ENCODE measurements at places on chromosomes 5 and 9.

DNA sequence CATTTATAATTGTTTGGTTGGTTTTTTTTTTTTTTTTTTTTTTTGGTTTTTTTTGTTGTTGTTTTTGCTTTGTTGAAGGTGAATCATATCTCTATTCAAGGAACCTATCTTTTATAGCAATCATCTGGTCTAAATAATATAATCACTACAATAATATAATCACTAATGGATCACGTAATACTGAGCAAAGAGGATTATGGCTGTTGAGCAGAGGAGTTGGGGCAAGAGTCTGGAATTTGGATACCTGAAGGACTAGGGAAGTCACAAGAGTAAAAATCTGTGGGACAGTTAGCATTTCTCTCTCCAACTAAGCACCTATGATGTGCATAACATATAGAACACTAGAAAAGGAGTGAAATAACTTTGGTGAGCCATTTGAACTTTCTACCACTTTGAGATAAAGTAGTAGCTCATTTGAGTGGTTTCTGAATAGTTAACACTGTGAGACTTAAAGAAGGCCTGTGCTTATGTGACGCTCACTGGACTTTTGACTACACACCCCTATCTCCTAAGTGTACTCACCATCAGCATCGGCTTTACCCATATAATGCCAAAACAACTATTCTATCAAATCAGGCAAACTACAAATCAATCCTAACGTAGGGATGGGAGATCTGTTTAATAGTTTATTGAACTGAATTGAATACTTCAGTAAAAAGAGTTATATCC, 564.9 kb upstream of the TUSC1 start:
- DNase-seq, result no peak

- DNase-seq, result peak; percentile 76
Measured at GRCh38 chr9:33329117-33329563, 38.8 kb downstream of the NFX1 start.

GRCh38 chr5:108003178-108003577, 332.4 kb upstream of the EFNA5 start:
- peak; percentile 78 for DNase-seq

DNA sequence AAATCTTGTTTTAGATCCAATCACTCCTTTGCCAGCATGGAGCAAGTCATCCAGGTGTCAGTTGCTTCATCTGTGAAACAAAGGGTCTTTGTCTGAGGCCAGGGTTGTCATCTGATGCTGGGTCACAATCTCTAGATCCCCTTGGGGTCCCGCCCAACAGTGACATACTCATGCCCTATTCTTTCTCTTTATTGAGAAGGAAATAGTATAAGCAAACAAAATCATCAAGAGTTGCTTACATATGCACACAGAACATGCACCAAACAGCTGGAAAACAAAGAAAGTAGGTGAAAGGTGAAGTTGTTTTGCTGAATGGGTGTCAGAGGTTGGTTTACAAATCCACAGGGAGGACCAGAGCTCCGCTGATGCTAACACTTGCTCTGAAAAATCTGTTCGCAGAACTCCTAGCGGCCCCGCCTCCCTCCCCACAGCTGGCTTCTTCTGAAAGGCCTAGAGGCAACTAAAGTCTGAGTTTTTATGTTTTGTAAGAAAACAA, 106.1 kb upstream of the SLC44A1 start:
- no peak for DNase-seq

DNA sequence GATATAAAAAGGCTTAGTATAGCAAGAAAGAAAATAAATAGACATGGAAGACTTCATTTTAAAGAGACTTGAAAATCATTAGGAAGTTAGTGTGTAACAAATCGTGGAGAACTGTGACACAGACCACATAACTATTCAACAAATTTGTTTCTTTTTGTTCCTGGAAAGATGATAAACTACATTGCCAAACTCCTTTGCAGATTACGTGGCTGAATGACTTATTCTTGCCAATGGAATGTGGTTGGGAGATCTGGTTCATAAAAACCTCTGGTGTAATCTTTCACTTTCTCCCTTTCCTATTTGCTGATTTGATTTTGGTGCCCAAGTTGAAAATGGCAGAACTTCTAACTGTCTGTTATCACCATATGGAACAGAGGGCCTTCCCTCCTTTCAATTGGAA, 328.9 kb upstream of the MEF2C start:
- no peak for DNase-seq

DNA sequence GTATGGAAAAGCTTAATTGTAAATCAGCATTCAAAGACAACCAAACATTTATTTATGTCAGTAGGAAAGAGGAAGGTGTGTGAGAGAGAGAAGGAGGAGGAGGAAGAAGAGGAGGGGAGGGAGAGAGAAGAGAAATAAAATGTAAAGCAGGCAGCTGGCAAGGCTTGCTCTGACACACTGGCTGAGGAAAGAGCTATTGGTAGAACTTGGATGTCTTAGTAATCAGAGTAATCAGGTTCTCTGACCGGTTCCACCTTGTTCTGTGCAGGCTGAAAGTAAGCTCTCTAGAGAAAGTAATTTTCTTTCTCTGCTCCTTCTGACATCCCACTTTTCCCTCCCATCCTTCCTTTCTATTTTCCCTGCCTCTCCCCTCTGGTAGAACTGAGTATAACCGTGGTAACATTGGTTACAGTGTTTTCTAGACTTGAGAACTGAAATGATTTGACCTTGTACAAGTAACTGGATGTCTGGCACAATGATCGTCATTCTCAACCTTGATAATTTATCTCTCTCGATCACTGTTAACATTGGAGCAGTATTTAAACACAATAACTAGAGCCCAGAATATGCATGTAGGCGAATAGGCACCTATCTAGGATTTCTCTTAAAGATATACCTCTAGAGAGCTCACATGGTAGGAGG, 33.3 kb downstream of the TLE4 start:
- DNase-seq, result no peak

- no peak for DNase-seq
Measured at GRCh38 chr5:2740051-2740875, 11.2 kb downstream of the IRX2 start.

- DNase-seq, result peak; percentile 48
Measured at GRCh38 chr5:126808521-126808988, 31.6 kb downstream of the LMNB1 start.

DNA sequence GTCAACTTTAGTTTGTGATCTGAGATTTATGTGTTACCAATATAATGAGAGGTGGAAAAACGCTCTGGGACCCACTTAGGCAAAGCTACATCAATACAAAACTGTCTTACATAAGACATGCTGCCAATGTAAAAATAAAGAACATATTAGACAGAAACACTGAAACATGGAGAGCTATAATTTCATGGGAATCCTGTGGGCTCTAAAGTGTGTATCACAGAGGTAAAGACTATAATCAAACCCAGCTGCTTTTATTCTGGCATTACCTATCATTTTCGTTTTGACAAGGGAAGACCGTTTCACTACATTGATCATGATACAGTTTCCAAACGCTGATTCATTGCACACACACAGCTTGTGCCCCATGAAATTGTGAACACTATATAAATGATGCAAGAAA, 400.5 kb upstream of the TUSC1 start:
- DNase-seq, result no peak

DNA sequence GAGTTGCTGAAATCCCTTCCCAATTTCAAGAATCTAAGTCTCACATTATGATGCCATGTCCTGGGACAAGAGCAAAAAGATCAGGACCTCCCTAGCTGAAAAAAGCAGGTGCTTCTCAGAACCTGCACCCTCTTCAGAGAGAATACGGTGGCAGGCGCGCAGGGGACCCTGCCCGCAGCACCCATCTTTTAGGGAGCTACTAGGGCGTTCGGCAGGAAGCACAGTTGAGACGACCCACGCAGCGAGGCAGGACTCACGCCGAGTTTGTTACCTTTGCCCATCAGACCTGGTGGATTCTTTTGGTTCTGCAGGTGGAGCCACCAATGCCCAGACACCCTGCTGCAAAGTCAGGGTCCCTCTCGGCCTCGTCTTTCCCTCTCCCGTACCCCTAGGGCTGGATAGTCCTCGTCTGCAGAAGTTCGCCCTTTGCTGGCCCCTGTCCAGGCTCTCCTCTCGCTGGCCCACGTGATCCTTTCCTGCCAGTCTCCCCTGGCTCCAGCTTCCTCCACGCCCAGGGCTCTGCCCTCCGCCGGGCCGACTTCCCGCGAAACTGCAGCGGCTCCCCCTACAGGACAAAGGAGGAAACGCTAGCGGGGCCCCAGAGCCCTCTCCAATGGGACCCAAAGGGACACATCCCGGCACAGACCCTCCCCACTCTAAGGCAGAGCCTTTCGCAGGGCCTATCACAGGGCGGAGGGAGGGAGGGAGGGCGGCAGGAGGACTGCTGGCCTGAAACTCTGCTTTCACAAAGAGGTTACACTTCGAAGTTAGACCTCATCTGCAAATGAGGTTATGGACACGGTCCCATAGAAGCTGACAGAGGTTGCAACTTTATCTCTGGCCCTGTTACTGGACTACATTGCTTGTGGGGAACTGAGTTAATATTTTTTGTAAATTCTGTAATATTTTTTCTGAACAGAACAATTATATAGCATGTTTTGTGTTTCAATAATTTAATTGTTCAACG, 28.8 kb downstream of the TMEM174 start:
- DNase-seq, result peak; percentile 57

- no peak for DNase-seq
Measured at GRCh38 chr5:113761594-113761993, 248.1 kb downstream of the YTHDC2 start.

DNA sequence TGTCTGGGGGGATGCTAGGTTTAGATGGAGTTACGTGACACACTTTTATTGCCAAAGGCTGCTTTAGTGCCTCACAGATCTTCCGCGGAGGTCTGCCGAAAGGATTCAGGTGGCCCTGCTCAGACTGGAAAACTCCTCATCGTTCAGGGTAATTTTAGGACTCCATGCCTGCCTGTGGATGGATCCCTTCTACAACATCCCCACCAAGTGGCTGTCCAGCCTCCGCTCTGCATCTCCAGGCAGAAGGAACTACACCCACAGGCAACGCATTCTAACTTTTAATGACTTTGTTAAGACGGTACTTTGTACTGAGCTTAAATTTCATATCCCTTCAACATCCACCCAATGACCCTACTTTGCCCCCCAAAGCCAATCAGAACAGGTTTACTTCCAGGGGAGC, 29.4 kb downstream of the ATPSCKMT start:
- no peak for DNase-seq

- DNase-seq, result no peak
Measured at GRCh38 chr5:18772475-18772874, 1138.2 kb downstream of the TAF11L14 start.

GRCh38 chr9:114338187-114338586, 8.5 kb downstream of the ORM2 start:
- no peak for DNase-seq

GRCh38 chr5:149447373-149448367, 68.6 kb upstream of the IL17B start:
- peak; percentile 28 for DNase-seq

- no peak for DNase-seq
Measured at GRCh38 chr5:96781031-96781971, 26.4 kb downstream of the ERAP1 start.

DNA sequence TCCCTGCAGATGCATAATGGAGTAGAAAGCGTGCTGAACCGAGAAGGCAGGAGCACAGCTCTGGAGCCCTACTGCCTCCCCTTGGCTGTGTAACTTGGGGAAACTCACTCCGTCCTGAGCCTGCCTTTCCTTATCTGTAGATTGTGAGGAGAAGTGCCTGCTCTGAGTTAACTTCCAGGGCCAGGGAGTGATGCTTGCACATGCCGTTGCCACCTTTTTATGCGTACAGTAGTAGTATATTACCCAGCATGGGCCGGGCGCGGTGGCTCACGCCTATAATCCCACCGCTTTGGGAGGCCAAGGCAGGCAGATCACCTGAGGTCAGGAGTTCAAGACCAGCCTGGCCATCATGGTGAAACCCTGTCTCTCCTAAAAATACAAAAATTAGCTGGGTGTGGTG, 87.1 kb downstream of the PDZD2 start:
- DNase-seq, result no peak

GRCh38 chr9:136153381-136154065, 34.8 kb upstream of the TMEM250 start:
- no peak for DNase-seq

DNA sequence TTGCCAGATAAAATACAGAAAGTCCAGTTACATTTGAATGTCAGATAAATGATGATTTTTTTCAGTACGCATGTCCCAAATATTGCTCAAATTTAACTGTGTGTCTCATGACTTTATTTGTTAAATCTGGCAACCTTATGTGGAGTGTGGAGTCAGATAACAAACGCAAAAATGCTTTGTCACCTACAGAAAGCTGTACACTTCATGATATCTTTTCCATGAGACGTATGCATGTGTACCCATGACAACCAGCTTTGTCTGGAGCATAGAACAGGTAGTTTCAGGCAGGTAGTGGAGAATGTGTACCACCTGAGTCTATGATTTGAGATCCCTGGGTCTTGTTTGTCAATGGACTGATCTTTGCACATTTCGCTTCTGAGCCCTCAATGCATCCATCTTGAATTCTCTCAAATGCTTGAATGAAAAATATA, 105.5 kb upstream of the CPEB4 start:
- DNase-seq, result peak; percentile 17

DNA sequence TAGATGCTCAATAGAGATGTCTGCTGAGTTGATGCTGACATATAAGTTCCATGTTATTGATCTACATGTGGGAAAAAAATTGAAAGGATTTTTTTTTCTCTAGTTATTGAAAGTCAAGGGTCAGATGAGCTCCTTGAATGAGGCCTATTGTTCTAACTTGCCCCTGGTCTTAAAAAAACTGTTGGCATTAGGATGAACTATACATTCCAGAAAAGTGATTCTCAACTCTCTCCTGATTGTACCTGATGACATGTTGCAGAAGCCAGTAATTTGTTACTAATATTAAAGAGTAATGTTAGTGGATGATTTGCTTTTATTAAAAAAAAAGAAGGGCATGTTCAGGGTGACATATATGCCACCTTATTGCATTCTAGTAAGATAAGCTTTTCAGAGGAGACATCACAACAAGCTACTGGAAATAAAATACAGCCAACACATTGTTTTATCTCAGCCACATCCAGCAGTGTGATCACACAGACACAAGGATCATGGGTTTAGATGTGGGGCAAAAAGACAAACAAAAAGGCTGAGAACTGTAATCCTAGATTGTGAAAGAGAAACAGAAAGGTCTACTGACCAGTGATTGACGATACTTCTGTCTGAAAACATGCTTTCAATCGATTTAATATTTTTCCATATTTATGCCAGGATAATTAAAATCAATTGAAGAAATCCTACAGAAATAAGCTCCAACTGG, 1314.1 kb upstream of the C9orf72 start:
- no peak for DNase-seq

DNA sequence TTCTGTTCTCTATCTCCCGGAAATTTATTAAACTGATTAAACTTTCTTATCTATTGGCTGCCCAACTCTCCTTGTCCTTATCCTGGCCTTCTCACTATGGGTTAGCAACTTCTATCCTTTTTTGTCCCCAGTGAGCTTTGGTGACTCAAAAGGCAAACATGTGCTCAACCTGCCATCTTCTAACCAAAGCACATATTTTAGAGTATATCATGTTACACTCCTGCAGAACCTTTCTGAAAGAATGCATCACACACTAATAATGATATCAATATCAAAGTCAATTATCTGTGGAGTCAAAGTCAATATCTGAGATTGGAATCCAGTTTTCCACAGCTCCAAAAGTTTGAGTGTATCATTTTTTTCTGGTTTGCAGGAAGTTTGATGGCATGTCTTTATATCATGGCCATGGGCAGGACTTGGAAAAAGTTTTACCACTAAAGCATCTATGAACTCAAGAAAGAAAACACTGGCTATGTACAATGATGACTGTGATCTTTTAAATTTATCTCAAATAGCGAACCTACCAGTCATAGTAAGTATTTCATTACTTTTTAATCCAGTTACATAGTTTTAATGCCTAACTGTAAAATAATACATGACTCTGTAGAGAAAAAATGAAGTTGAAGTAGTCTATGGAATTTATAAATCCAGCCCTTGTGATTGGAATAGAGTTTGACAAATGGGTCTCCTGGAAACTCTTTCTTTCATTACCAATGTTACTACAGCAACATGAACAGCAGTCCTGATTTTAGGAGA, 166.8 kb downstream of the DROSHA start:
- no peak for DNase-seq
